CMK (cell line): ENCODE measurements at places on chromosomes 5 and 9.

GRCh38 chr9:111158363-111158762 lies 120.1 kb upstream of the LPAR1 start:
- no peak for DNase-seq

DNA sequence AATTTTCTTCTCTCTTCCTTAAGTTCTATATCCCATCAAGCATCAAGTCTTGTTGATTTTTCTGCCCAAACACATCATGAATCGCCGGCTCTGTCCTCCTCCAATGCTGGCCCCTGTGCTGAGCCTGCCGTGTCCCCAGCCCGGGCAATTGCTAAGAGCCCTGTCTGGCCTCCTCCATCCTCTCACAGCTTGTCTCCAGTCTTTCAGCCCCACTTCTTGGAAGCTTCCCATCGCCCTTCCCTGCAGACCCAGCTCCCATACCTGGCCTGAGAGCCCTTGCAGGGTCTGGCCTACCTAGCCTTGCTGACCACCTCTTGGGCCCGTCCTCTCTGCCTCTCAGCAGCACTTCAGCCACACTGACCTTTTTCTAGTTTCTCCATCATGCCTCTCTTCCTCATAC lies 61.9 kb downstream of the COL15A1 start:
- DNase-seq: no peak

GRCh38 chr9:29969856-29970647 lies 2396.8 kb upstream of the C9orf72 start:
- no peak for DNase-seq

DNA sequence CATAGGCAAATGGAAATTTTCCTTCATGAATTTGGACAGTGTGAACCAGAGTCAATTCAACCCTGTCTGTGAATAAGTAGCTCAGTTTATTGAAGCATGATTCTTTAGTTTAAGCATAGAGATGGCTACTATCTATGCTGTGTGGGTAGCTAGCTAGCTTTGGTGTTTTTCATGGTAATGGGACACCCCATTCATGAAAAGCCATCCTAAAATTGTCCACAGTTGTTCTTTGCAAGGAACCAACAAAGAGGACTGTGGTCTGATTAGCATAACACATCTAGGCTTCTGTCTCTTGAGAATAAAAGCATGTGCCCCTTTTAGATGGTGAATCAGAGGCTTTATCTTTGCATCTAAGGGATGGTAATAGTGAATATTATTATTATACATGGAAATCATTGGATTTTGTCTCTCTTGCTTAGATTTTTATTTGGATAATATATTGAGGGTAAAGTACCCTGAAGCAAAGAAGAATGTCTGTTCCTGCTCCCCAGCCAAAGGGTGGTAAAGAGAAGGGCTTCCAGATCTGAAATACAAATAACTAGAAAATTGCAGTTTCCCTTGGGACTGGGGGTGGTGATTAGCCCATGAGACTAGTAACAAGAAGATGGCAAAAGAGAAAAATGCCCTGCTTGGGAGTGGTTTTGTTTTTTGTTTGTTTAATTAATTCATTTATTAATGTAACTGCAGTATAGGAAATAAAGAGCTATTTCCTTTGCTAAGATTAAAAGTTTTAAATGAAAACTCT lies 624.2 kb upstream of the ZNF608 start:
- DNase-seq: no peak

GRCh38 chr9:35689542-35690293 lies at the start of gene TPM2:
TSS of gene TPM2 (minus strand) at chr9:35689925. CDS start at chr9:35689817, 108 bp downstream.
- no peak for DNase-seq

DNA sequence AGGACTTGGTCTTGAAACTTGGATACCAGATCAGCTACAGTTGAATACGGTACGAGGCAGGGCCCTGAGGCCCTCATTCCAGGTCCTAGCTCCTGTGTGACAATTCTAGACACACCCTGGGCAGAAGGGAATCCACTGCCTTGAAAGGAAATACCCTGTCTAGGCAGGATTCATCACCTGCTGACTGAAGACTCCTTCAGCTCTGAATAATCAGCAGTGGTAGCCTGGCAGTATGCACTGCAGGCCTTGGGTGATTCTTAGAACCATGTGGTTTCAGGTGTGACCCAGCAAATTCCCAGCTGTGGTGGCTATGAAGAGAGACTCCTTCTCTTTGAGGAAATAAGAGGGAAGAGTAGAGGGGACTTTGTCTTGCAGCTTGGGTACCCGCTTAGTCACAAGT lies 17.2 kb upstream of the EFNA5 start:
- DNase-seq: no peak

DNA sequence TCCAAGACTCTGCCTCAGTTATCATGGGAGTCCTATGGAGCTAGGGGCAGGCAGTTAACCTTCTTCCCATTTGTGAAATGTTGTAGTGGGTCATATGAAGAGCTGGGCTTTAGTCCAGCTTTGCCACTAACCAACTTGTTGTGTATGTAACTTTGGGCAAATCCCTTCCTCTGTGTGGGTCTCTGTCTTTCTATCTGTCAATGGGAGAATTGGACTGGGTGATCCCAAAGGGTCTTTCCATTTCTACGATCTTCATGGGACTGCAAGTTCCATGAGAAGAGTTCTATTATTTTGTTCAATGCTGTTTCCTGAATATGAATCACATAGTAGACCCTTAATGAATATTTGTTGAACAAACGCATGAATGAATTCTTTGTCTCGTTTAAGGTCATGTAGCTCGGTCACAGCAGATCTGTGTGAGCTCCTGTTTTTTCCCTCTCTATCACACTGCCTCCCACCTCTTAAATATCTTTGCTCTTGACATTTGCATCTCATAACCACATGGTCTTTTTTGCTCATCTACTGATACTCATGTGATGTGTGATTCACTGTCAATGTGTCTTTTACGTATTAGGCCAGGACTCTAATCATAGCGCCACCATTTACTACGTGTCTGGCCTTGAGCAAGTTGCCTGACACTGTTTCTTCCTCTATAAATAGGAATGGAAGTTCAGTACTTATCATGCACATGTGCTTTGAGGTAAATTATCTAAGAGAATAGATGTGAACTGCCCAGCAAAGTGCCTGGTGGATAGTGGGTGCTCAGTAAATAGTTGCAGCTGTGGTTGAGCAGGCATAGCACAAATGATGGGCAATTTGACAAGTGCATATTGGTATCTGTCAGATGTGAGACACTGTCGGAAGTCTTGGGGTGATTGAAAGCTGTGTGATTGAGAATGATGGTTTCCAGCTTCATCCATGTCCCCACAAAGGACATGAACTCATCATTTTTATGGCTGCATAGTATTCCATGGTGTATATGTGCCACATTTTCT lies 37.4 kb downstream of the PTTG1 start:
- no peak for DNase-seq

- DNase-seq: no peak
These were observed 182.3 kb upstream of the MAP1B start for GRCh38 chr5:71924980-71925379.

DNA sequence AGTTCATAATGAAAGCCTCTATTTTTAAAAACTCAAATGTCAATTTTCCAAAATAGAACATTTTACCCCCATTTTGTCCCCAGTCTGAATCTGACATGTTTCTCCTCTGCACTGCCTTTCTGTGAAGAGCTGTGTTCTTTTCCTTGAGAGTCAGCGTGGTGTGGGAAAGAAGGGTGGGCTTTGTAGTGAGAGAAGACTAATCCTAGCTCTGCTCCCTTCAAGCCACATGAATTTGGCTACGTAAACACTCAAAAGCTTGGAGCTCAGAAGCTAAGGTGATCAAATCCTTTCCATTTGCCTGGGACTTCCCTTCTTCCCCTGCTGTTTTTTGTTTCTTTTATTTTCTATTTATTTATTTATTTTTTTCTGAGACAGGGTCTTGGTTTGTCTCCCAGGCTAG lies 598.5 kb downstream of the TLR4 start:
- no peak for DNase-seq

GRCh38 chr5:143757116-143757515 lies 54.8 kb upstream of the HMHB1 start:
- DNase-seq: no peak

GRCh38 chr5:157446412-157446935 lies 13.5 kb upstream of the NIPAL4 start:
- no peak for DNase-seq

DNA sequence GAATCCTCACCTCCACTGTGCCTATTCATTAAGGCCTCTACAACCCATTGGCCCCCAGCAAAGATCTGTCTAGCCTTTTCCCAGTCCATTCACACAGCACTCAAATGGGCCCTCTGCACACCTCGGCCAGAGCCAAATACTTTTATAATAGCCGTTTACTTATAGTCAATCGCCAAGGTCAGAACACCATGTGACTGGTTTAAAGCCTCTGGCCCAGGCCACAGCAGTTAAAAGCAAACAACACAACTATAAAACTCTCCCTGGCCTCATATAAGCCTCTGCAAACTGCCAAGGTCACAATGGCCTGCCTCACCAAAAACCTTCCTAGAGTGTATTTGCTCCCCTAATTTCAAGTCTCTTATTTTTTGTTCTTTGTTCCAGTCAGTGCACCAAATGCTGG lies 562.6 kb downstream of the CAAP1 start:
- DNase-seq: no peak
